ENCODE measurements at places on chromosomes 2 and 18.

GRCh38 chr18:9730786-9731185 is 22.7 kb downstream of the RAB31 start:
- DNase-seq = no peak

GRCh38 chr18:468955-469790 is 31.3 kb downstream of the COLEC12 start:
- DNase-seq = no peak

- no peak for DNase-seq
Observed at GRCh38 chr2:41926614-41927580, 120.9 kb upstream of the PKDCC start.

DNA sequence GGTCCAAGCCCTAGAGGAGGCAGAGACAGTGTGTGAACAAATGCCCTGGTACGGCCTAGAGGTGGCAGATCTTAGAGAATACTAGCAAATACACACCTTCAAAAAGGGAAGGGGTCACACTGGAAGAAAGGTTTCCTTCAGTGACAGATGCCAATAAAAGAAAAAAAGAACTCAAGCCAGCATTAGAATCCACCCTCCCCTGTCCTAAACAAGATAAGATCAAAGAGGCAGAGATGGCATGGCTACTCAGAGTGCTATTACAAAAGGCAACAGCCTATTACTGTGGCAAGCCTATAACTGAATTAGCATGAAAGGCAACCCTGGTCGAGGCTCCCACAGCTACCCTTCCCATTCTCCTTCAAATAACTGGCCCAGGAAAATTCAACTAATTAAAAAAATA is 69.6 kb downstream of the SMC6 start:
- no peak for DNase-seq

GRCh38 chr2:226705133-226705886 is 94.3 kb downstream of the IRS1 start:
- DNase-seq = no peak

DNA sequence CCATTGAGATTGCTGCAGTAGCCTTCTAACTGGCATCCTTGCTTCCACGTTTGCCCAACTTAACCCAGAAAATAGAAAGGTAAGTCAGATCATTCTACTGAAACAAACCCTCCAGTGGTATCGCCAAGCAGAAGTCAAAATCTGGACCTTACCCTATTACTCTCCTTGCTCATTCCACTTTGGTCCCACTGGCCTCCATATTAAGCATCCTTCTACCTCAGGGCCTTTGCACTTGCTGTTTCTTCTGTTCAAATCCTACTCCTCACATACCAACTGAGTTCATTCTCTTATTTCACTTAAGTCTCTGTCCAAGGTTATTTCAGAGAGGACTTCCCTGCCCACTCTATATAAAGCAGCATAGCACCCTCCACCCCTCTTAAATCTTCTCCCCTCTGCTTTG is 84.5 kb downstream of the SPRED2 start:
- no peak for DNase-seq

Data from endothelial cell (in vitro differentiated cells).